ENCODE measurements at places on chromosomes 16 and 17.

DNA sequence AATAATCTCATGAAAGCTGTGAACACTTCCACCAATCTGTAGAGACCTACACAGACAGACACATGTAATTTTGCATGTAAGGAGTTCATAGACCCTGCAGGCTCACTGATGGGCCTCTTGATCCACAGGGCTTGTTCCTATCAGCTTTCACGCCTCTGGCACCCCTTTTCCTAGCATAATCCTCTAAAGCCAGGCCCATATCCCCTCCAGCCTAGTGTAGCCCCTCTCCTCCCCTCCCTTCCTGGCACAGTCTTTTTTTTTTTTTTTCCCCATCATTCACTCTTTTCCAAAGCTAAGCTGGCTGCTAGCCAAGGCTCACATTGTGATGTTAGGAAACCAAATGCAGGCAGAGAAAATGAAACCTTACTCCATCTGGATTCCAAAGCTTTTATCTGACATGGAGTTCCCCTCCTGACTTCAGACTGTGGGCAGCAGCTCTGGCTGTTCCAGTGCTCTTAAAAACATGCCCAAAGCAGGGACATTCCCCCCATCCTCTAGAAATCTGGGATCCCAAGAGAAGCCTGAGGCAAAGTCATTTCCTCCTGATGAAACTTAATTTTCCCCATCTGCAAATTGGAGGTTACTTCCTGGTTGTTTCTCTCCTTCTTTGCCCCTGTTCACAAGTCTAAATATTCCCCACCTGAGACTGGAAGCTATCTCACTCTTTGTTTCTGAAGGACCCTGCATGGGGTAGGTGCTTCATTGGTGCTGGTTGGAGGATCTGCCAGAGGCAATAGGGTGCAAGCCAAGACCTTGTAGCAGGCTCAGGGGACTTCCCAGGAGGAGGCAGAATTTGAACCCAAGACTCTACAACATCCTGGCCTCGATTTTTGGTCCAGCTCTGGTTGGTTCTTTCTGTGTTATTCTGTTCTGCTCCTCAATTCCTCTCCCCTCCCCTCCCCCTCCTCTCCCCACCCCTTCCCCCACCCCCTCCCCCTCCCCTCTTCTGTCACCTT lies 9.9 kb upstream of the CCL5 start:
- no peak for DNase-seq

- no peak for DNase-seq
Observed at GRCh38 chr17:5019475-5019956, 15.7 kb downstream of the SLC52A1 start.

- no peak for DNase-seq
Observed at GRCh38 chr17:3956983-3957382, 7.3 kb downstream of the ATP2A3 start.

GRCh38 chr17:75024686-75025397 lies 12.4 kb downstream of the MRPL58 start:
- DNase-seq: no peak

- DNase-seq: no peak
Observed at GRCh38 chr16:12206749-12207142, 230.2 kb downstream of the SNX29 start.

DNA sequence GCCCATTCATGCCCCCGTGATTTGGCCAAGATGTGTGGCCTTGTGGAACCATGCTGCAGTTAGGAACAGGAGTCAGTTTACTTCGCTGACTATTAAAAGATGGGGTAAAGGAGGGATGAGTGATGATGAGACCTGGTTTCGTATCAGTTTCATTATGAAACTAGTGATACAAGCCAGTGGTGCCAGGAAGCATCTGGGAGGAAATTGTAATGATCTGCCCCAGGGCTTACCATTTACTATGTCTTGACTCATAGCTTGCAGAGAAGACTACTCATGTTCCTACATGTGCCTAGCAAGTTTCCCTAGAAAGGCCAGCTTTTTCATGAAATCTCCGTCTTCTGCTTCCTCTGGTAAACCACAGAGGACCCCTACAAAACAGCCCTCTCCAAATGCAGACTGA lies 23.2 kb downstream of the CDH3 start:
- no peak for DNase-seq

DNA sequence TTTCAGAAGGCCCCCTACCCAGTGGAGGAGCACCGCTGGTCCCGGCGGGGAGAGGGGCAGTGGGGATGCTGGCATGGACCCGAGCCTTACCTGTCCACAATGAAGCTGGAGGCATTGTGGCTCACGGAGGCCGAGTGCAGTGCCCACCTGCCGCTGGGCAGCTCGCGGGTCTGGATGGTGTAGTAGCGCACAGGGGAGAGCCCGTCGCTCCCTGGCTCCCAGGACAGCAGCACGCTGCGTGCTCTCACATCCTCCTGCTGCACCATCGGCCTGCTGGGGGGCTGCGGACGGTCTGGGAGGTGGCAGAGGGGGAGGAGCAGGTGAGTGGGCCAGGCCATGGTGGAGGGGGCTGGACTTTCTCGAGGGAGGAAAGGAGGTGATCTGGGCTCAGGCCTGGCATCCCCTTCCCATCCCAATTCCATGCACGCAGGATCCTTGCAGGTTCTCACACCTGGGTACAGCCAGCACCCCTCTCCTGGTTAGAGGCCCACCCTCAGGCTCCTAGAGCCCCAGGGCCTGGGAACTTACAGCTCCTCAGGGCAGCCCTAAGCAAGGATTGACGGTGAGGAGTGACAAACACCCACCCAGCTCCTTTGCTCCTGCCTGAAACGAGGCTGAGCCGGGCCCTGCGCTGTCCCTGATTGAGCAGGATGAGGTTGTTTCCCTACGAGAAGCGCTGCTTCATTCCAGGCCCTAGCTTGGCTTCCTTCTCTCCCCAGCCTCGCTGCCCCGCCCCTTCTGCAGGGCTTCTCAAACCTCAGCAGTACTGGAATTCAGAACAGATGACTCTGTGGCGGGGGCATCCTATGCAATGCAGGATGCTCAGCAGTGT lies 76.2 kb upstream of the CDC42EP4 start:
- no peak for DNase-seq

DNA sequence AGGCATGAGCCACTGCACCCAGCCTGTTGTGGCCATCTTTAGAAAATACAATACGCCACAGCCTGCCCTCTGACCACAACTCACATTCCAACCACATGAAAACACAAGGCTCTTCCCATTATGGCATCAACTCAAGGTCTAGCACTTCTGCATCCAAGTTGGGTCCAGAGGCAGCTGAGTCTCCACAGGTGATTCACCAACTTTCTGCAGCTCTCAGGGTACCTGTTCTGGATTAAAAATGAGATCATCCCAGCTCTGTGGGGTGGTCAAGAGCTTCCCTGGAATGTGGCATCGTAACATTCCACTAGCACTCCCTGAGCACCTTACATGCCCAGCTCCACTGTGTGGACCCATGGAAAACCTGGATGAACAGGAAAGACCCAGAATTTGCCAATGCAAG lies 9.9 kb upstream of the GUCY2D start:
- no peak for DNase-seq

DNA sequence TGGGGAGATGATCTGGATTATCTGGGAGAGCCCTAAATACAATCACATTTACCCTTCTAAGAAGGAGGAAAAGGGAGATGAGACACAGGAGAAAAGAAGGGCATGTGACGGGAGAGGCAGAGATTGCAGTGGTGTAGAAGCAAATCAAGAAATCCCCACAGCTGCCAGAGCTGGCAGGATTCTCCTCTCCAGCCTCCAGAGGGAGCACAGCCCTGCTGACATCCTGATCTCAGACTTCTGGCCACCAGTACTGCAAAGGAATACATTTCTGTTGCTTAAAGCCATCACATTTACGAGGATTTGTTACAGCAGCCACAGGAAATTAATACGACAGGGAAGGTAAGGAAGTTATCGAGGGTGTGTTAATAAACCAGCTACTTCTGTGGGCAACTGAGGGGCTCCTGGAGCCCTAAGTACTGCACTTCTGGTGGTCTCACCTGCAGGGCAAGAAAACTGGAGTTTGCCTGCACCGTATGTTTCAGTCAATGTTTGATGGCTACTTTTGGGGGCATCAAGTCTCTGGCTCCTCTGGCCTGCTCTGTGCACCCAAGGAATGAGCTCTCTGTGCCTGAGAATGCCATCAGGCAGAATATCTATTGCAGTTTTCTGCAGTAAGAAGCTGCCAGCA lies 22.9 kb upstream of the CDH13 start:
- no peak for DNase-seq

DNA sequence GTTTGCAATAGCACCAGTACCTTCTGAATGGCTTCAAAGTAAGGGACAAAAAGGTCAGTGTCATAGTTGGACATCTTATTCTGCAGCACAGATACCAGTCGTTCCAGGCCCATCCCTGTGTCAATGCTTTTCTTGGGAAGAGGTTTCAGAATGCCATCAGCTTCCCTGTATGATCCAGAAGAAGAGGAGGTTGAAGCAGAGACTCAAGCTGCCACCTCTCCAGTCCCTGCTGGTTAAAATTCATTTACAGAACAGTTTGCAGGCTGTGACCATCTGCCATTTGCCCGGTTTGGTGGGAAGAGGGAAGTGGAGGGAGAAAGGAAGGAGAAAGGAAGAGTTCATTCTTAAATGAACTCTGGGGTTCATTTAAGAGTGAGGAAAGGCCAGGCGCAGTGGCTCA lies 18.4 kb upstream of the EXOSC6 start:
- DNase-seq: no peak

GRCh38 chr17:60392845-60393702 lies 1.1 kb upstream of the USP32 start:
- peak; percentile 28 for DNase-seq

GRCh38 chr16:20747030-20747816 lies 5.6 kb upstream of the THUMPD1 start:
- no peak for DNase-seq

DNA sequence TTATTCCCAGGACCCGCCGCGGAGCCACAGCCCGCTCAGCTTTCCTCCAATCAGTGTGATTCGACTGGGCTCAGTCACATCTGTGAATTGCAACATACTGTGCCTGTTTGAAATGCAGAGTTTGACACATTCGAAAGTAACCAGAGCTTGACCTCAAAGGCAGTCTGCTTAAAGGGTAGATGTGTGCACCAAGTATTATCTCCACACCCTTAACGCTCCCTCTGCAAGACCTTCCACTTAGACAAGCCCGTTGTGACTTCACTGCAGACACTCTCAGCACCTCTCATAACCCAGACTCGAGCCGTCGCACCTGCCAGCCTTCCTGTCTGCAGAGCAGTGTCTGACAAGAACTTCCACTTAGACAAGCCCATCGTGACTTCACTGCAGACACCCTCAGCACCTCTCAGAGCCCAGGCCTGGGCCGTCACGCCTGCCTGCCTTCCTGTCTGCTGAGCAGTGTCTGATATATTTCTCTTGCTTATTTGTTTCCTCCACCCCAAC lies 3.7 kb downstream of the KLHDC4 start:
- no peak for DNase-seq

DNA sequence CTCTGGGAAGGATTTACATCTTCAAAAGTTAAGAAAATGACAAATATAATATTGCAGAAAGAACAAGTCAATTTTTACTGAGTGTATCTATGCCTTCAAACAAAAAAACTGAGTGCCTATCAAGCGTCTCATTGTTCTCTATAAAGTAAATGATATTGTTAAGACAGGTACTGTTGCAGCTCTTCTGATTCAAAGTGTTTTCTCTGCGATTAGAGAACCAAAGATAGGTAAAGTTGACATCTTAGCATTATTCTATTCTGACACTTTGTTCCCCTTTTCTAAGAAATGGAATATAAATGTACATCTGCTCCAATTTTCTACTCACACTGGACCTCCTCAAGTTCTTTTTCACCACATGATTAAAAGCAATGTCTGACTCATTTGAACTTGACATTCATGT lies 1317.7 kb downstream of the CDH11 start:
- no peak for DNase-seq

All from NCI-H187 (cell line).